ENCODE measurements at places on chromosomes 11 and 22. TPM values are rescaled to one million over a fixed set of nuclear protein-coding genes. Genes with fewer than 3 reads are reported as not detected.

The LMNTD2 gene
- total RNA-seq, result 6.6 TPM

The OR51B4 gene
- not detected for total RNA-seq

The CAPRIN1 gene
- total RNA-seq, result 158 TPM

The TREH gene
- total RNA-seq, result 34.7 TPM

The TENM4 gene
- 1.7 TPM for total RNA-seq

The CASP12 gene
- not detected for total RNA-seq

The TCN1 gene
- total RNA-seq, result not detected

The TTC36 gene
- total RNA-seq, result 5.8 TPM

The KCNA4 gene
- not detected for total RNA-seq

The TP53AIP1 gene
- not detected for total RNA-seq

The GGA1 gene
- 123 TPM for total RNA-seq

The C11orf71 gene
- total RNA-seq, result 10.2 TPM

The CRYBA4 gene
- not detected for total RNA-seq

All from Peyer's patch (tissue), 4 donors.